Stimulated activated CD4-positive, alpha-beta T cell treated with anti-CD3 and anti-CD28 coated beads, TNF-alpha, amount 100 ng/mL, for 24 hours (primary cell): ENCODE measurements at places on chromosomes 16 and 17.
A peak's percentile ranks its signal among the peaks of the same experiment; 100 is the strongest.

GRCh38 chr16:31354394-31355291, at the start of gene ITGAX:
ITGAX (plus strand) TSS chr16:31355176; CDS start chr16:31355255, 79 bp downstream.
- DNase-seq, result peak; percentile 74

- no peak for DNase-seq
Measured at GRCh38 chr16:75273054-75273925, 21.9 kb upstream of the BCAR1 start.

DNA sequence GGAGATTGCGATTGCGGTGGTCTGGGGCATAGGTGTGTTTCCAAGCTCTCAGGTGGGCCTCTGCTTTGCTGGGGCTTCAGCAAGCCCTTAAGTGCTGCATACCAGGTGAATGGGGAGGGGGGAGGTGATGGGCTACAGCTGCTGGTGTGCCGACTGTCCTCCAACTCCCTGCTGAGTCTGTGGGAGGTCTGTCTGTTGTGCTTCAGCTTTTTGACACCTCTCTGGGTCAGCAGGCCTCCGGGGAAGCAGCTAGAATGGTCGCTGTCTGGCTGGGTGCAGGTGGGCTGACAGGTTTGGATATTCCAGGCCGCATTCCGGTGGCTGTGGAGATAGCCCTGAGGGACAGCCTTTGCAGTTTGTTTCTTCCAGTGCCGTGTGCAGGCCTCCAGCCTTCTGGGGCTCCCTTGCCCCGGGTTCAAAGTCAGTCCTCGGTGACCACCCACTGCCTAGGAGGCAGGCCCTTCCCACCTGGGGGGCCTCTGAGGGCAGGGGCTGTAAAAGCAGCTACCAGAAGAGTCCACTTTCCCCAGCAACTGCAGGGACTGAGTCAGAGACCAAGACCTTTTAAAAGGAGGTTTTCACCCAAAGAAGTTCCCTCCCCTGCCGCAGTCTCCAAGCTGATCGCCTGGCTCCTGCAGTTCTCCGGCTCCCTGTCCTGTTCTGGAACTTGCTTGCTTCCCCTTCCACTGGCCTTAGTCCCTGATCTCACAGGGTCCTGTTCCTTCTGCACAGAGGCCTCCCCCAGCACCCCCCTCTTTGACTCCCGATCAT, 2.0 kb upstream of the TTYH2 start:
- no peak for DNase-seq

- DNase-seq, result peak; percentile 81
Measured at GRCh38 chr17:29929533-29930408, at the start of gene SSH2. SSH2 (minus strand) TSS chr17:29930228; CDS start chr17:29930000, 228 bp downstream.

GRCh38 chr17:47727704-47728036, 5.4 kb upstream of the TBX21 start:
- no peak for DNase-seq

GRCh38 chr16:53771655-53772497, 67.9 kb downstream of the FTO start:
- DNase-seq, result no peak

GRCh38 chr17:38441429-38442061, 13.3 kb downstream of the ARHGAP23 start:
- no peak for DNase-seq

DNA sequence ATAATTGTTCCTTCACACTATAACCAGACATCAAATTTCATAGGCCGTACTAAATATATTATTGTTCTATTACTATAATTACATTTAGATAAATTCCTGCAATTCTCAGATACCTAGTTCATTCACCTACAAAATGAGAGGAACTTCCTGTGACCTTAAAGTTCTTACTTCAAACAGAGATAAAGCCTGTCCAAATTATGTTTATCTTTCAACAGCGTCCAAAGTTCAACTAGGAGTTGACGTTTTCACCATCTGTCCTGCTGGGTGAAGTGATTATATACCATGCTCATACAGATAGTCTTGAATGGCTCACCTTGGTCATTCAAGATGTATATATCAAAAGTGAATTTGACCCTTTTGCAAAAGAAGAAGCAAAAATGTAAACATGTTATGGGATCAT, 440.6 kb downstream of the CDH8 start:
- DNase-seq, result no peak

GRCh38 chr16:56929639-56930038, 2.3 kb upstream of the HERPUD1 start:
- no peak for DNase-seq

DNA sequence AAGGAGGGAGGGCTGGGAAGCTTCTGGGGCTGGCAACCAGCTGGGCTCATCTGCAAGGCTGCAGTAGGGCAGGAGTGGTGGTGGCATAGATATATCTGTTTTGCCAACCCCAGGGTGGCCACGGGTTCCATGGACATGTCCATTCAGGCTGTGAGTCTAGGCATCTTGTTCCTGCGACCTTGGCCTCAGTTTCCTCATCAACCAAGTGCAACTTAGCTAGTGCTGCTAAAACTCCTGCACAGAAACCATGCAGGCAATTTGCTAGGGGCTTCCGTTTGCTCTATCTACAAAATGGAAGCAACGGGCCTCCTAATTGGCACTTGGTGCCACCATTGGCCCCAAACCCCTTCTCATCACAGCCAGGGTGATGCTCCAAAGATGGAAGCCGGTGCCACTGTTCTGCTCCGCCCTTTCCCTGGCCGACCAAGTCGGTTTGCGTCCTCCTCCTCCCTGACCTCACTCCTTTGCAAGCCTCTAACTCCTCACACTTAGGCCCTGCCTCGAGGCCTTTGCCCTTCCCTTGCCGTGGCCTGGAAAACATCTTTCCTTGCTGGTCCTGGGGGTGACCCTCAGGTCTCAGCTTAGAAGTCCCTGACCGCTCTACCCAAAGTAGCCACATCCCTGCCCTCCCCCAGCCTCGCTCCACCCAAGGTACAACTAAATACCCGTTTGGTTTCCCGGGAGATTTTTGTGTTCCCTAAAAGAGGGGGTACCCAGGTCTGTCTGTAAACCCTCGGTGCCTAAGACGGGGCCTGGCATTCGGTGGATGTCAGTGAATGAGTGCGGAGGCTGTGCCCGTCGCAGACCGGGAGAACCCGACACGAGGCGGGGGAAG, 1.2 kb downstream of the SREBF1 start:
- DNase-seq, result no peak
